ENCODE measurements at places on chromosomes 3 and 15. TPM values are rescaled to one million over a fixed set of nuclear protein-coding genes. Genes with fewer than 3 reads are reported as not detected.

The HDC gene
- 590 TPM for total RNA-seq

- DNase-seq = no peak
Observed at GRCh38 chr3:124113485-124113884, 121.6 kb upstream of the ROPN1 start.

DNA sequence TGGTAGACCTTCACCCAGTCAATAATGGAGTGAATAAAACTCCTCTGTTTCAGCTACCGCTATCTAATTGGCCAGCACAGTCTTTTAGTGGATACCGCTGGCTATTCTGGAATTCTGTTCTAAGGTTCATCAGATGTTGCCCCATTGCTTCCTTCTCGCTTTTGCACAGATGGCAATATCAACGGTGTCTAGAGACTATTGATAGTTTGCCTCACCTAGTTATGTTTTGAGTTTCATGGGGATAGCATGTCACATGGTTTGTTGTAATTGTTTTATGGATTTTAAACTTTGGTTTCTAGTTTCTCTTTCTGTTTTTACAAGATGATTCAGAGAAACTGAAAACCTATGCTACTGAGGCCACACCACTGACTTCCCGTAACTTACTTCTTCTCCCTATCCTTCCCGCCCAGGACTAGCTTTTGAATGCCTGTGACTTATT is 2.0 kb downstream of the XRN1 start:
- DNase-seq = no peak

The GPR160 gene
- 52.4 TPM for total RNA-seq

The SHF gene
- 0.43 TPM for total RNA-seq

DNA sequence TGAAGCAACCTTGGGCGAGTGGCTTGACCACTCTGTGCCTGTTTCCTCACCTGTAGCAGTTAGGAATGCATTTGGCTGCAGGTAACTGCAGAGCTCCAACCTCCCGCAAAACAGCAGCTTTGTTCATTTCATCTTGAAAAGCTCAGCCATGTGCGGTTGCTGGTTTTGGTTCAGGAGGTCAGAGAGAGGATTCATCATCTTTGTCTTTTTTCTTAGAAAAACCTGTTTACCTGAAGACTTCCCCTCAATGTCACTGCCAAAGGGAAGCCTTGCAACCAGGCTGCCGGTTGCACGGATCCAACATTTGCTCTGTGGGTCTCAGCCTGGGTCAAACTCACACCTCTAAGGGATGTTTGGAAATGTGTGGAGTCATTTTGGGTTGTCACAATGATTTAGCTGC is 16.4 kb upstream of the FURIN start:
- DNase-seq = no peak

DNA sequence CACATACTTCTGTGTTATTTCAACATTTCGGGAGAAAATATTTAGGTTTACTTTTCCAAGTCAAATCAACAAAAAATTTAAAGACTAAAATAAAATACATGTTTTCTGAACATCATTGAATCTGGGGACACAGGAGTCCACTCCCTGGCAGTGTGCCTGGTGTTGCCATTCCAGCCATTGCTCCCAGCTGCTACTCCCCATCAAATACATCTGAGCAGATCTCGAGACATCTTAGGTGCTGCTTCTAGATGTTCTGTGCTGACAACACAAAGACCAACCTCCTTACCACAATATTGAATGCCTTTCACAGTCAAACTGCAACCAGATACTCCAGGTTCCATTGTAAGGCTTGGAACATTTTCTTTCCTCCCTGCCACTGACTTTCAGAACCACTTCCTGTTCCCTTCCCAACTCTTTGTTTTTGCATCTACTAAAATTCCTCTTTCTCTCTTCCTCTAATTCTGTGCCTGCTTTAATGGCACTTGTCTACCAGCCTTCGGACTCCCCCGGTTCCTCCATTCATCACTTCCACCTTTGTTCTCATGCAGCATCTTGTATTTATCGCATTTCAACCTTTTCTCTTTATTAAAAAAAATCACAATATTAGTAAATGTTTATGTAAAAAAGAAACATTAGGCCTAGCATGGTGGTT is 81.1 kb upstream of the SLC4A7 start:
- DNase-seq = no peak

DNA sequence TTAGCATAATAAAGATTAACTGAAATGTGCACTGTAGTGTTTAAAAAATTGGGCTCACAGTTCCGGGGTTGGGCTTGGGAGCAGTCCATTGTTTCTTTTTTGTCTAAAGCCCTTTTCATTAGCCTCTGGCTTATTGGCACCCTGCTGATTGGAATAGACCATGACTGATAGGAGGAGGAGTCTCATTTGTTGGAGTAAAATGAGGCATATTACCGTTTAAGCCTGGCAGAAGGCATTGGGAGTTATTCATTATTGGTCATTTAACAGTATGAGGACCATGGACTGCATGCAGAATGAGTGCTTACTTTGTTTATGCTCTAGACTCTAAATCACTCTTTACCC is 139.0 kb upstream of the CGNL1 start:
- peak; percentile 36 for DNase-seq

The COLQ gene
- not detected for total RNA-seq

The CILP gene
- total RNA-seq = 28.7 TPM

The VEPH1 gene
- total RNA-seq = 9.4 TPM

All from stomach (tissue), 19 donors.